CD4-positive, alpha-beta T cell treated with Interleukin-21 for 1 hour (primary cell): ENCODE measurements at places on chromosomes 5 and 9.
A peak's percentile ranks its signal among the peaks of the same experiment; 100 is the strongest.

DNA sequence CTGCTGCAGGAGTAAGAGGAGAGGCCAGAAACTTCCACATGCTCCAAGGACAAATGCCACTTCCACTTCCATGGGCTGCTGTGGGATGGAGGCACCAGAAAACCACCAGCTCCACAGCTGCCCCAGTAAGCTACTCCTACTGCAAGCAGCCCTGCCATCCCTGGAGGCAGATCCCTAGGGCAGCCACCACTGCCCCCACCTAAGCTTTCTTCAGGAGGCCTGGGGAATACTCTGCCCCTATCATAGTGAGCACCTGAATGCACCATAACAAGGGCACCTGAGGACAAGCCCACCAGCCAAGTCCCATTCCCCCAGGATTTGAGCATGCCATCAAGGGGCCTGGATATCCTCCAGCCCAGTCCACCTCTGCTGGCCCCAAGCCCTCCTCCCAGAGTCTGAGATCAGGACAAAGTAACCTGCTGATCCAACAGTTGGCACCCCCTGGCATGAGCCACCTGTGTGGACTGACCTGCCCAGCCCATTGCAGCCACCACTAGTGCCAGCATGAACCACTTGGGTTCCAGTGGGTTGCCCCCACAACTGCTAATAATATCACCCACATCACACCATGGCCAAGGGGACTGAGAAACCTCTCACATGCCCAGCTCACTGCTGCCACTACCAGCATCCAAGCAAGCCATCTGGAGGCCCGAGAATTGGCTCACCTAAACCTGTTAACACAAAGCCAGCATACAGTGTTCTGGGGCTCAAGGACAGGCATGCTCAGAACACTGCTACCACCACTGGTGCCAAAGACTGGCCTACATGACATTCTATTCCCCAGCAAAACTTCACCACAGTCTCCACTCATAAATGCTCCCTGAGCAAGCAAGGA is 480.1 kb downstream of the CDH12 start:
- DNase-seq = no peak

GRCh38 chr9:114272739-114273431 is 50.0 kb upstream of the ORM1 start:
- no peak for DNase-seq

GRCh38 chr9:131961496-131961880 is 118.2 kb downstream of the MED27 start:
- no peak for DNase-seq

GRCh38 chr5:38466424-38467189 is 89.8 kb downstream of the LIFR start:
- DNase-seq = no peak

DNA sequence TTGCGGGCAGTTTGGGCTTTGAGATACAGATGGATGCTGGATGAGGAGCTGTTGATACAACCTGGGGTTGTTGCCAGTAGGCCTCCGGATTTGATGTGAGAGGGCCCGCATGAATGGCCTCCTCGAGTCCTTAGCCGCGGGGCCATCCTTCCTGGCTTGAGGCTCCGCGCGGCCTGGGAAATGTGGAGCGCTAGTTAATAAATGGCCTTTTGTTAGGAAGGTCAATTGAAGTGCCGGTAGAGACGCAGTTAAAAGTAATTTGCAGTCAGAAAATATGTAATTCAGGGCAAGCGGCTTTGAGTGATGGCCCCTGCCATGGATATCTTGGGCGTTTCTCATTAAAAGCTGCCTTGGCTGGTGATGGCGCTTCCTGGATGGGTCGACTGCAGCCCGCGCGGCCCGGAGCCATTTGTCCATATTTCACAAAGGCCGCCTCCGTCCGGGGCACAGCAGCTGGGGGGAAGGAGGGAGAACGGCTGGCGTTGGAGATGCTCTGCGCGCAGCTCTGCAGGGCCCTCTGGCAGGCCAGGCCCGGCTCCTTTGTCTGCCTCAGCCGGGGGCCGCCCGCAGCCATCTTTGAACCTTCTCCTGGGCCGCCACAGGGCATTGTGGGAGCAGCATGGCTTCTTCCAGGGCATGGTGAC is 11.2 kb downstream of the MVB12B start:
- DNase-seq = no peak

DNA sequence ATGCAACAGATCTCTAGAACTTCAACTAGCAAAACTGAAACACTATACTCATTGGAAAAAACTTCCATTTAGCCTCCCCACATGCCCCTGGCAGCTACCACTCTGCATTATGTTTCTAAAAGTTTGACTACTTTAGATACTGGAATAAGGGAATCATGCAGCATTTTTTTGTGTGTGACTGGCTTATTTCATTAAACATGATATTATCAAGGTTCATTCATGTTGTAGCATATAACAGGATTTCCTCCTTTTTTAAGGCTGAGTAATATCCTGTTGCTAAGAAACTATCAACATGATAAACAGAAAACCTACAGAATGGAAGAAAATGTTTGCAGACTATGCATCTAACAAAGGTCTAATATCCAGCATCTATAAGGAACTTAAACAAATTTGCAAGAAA is 597.9 kb downstream of the DMRTA1 start:
- DNase-seq = no peak

DNA sequence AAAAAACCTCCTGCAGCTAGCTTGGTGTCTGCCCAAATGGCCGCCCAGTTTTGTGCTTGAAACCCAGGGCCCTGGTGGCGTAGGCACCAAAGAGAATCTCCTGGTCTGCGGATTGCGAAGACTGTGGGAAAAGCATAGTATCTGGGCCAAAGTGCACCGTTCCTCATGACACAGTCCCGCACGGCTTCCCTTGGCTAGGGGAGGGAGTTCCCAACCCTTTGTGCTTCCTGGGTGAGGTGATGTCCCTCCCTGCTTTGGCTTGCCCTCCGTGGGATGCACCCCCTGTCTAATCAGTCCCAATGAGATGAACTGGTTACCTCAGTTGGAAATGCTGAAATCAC is 83.0 kb upstream of the JAK2 start:
- DNase-seq = no peak

- peak; percentile 16 for DNase-seq
Observed at GRCh38 chr9:104780796-104781395, 17.0 kb downstream of the NIPSNAP3B start.
